Endothelial cell of umbilical vein (primary cell): ENCODE measurements at places on chromosomes 1 and 21. TPM values are rescaled to one million over a fixed set of nuclear protein-coding genes. Genes with fewer than 3 reads are reported as not detected.

DNA sequence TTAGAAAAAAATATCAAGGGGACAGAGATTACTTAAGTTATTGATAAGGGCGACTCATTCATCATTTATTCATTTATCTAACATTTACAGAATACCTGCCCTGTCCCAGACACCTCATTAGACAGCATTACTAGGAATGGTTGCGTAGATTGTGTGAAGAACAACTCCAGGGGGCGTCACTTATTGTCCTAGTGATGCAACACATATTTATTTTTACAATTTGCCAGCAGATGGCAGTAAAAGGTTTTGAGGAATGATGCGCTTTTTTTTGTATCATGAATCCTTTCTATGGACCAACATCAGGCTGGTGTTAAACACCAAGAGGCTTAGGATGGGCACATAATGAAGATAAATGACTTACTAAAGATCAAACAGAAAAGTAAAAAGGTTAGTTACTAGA lies 5.5 kb downstream of the NCAM2 start:
- DNase-seq: peak; percentile 6

DNA sequence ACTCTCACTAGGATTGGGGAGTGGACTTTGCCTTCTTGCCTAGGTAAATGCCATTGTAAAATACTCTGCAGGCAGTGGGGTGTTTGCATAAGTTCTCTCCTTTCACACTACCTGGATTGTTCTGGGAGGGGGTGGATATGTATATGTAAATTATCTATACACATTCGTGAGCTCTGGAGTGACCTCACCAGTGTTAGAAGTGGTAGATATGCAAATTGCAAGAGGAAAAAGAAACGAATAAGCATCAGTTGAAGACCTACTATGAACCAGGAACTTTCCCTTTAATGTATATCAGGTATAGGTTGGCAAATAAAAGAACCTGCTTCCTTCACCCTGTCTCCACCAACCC lies 1.5 kb upstream of the ARHGEF11 start:
- no peak for DNase-seq

Gene SLC35E2B
- polyA plus RNA-seq: 26.4 and 28.0 TPM in 2 replicates

DNA sequence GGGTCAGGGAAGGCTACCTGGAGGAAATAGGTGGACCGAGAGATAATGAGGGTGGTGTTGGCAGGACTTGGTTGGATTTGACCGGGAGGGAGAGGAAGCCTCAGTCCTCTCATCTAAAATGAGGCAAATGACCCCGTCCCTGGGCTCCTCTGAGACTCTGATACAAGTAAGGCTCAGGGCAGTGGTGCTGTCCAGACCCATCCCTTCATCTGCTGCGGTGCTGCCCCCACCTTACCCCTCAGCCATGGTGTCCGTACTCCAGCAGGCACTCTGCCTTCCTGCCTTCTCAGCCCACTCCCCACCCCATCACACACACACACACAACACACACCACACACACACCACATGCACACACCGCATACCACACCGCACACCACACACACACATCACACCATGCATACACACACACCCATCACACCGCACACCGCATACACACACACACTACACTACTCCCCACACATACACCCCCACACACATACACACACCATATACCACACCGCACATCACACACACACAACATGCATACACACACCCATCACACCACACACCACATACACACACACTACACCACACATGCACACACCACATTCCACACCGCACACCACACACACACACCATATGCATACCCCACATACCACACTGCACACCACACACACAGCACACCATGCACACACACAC lies 29.4 kb upstream of the SLC26A9 start:
- no peak for DNase-seq

- DNase-seq: no peak
Measured at GRCh38 chr1:33928251-33928650, 64.4 kb downstream of the HMGB4 start.

- no peak for DNase-seq
Measured at GRCh38 chr1:40684669-40685068, 6.8 kb upstream of the NFYC start.

DNA sequence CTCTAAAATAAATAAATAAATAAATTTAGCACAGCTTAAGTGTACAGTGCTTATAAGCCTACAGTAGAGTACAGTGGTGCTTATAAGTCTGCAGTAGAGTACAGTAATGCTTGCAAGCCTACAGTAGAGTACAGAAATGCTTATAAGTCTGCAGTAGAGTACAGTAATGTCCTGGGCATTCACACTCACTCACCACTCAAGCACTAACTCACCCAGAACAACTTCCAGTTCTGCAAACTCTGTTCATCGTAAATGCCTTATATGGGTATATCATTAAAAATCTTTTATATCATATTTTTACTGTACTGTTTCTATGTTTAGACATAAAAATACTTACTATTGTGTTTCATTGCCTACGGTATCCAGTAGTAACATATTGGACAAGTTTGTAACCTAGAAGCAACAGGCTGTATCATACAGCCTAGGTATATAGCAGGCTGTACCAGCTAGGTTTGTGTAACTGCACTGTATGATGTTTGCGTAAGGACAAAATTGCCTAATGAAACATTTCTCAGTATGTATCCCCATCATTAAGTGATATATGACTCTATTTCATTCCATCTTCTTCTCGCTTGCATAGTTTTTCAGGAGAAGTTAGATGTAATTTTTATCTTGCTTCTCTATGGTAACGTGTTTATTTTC lies 14.0 kb upstream of the S100B start:
- no peak for DNase-seq

DNA sequence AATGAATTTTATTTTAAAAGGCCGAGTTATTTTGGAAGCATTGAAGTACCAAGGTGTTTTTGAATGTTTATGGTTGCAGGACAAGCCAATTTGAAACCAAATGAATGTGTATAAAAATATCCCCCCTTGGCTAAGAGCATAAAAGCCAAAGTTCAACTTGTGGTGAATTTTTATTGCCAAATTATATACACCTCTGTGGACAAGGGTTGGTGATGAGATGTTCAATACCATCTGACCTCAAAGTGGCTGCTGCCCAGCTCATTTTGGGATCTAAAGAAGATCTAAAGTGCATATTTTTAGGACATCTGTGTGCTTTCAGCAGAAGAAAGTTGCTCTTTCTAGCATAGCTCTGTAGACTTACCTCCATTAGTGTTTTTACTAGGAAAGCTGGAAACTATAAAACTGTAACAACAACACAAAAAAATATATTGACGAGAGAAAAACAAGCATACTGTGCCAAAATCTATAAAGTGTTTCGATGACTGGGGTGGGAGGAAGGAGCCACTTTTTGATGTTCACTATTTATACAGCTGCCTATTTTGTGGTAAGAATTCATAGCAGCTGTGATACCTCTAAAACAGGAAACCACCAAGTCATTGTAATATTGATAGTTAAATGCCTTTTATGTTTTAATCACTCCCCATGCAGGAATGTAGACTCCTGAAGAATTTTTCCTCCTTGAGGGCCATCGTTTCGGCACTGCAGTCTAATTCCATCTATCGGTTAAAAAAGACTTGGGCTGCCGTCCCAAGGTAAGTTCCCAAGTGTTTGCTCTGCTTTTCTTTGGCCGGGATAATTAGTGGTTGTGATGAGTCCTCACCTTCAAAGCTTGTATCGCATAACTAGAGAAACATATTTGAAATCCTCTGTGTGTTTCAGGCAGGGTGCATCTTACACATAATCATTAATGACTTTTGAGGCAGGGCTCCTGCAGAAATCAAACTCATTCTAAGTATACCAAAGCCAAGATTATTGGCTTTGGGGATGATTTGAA lies 83.2 kb downstream of the RGL1 start:
- DNase-seq: peak; percentile 84

Gene TFF2
- not detected in 2 replicates for polyA plus RNA-seq

DNA sequence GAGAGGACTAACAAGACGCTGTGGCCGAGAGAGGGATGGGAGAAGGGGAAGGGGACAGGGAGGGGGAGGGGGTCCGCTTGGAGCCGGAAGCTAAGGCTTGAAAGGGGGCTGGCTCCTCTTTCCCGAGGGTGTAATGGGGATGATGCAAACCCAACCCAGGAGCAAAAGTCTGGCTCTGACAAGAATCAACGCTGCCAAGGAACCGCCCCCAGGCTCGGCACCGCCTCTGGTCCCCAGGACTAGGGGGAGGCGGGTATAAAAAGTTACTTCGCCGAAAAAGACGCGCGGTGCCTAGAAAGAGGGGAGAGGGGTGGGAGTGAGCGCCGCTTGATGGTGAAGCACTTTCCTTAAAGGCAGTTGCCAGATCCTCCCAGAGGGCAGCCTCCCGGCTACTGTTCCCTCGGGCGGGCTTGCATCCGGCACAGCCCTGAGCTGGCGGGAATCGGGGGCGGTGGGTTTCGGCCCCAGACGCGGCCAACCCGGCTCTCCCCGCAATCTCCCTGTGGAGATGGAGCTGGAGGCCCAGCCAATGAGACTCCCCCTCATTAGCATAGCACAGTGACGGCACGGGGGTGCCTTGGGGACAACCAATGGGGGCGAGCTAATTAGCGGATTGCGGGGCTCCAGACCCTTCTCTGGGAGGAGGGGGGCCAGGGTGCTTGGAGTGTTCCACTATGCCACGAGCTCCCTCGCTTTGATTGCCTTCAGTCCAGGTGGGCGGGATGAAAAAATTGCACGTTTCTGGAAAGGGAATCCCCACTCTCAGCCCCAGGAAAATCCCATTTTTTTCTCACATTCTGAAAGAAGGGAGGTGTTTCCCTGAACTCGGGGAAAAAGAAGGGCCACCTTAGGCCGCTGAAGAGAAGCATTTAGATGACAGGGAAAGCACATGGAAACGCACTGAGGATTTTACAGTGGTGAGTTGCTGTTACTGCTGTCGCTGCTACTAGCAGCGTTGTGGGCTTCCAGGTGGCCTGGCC lies at the start of gene KCNT2:
Gene KCNT2 (minus strand): TSS at position 51 of the 980 bp plus-strand sequence. CDS start 131 bp downstream, outside the sequence.
- DNase-seq: peak; percentile 86

DNA sequence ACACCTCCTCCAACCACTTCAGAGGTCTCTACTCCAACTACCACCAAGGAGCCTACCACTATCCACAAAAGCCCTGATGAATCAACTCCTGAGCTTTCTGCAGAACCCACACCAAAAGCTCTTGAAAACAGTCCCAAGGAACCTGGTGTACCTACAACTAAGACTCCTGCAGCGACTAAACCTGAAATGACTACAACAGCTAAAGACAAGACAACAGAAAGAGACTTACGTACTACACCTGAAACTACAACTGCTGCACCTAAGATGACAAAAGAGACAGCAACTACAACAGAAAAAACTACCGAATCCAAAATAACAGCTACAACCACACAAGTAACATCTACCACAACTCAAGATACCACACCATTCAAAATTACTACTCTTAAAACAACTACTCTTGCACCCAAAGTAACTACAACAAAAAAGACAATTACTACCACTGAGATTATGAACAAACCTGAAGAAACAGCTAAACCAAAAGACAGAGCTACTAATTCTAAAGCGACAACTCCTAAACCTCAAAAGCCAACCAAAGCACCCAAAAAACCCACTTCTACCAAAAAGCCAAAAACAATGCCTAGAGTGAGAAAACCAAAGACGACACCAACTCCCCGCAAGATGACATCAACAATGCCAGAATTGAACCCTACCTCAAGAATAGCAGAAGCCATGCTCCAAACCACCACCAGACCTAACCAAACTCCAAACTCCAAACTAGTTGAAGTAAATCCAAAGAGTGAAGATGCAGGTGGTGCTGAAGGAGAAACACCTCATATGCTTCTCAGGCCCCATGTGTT lies 66.6 kb downstream of the TPR start:
- DNase-seq: no peak

Gene DIO1
- polyA plus RNA-seq: not detected in 2 replicates

GRCh38 chr1:36183309-36183856 lies 27.4 kb downstream of the MAP7D1 start:
- no peak for DNase-seq

GRCh38 chr1:235056937-235057336 lies 71.7 kb downstream of the TOMM20 start:
- no peak for DNase-seq

Gene DOP1B
- polyA plus RNA-seq: 3.7 and 4.0 TPM in 2 replicates

Gene PACC1
- 22.3 and 27.0 TPM in 2 replicates for polyA plus RNA-seq

- DNase-seq: peak; percentile 96
Measured at GRCh38 chr1:154419620-154420571, 14.8 kb downstream of the IL6R start.

Gene FCRL3
- polyA plus RNA-seq: not detected in 2 replicates

- DNase-seq: peak; percentile 61
Measured at GRCh38 chr21:37294679-37295078, 27.5 kb upstream of the VPS26C start.

Gene RAB25
- polyA plus RNA-seq: not detected in 2 replicates

DNA sequence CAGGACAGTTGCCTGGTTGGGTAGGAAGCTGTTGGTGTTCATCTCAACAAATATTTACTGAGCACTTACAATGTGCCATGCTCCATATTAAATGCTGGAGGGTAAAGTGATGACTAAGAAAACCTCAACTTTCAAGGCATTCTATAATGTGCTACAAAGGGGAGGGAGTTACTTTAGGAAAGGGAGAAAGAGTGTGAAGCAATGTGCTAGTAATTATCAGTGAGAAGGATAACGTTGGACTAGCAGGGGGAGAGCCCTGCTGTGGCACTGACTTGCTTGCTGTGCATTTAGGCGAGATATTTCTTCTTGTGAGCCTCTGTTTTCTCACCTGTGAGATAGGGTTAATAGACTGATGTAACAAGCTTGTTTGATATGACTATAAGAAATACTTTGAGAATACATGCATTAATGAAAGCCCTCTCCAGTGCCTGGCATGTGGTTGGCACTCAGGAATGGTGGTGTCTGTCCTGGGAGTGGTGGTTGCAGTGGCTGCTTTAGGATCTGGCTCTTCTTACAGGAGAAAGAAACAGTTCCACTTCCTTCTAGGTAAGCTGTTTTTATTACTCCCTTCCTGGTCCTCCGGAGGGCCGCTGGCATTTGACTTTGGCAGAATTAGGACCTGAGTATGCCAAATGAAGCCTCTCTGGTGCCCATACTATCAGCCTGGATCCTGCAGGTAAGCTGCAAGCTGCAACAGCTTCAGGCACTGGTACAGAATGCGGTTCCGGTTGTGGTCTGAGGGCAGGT lies 111.1 kb upstream of the COA6 start:
- DNase-seq: no peak

Gene CD160
- not detected in 2 replicates for polyA plus RNA-seq

GRCh38 chr1:18072066-18072465 lies 35.5 kb upstream of the IGSF21 start:
- no peak for DNase-seq

GRCh38 chr1:15123925-15124324 lies 29.6 kb upstream of the TMEM51 start:
- no peak for DNase-seq

- no peak for DNase-seq
Measured at GRCh38 chr1:15051882-15052528, 101.5 kb upstream of the TMEM51 start.

GRCh38 chr1:43477716-43478115 lies 24.0 kb upstream of the HYI start:
- DNase-seq: no peak

DNA sequence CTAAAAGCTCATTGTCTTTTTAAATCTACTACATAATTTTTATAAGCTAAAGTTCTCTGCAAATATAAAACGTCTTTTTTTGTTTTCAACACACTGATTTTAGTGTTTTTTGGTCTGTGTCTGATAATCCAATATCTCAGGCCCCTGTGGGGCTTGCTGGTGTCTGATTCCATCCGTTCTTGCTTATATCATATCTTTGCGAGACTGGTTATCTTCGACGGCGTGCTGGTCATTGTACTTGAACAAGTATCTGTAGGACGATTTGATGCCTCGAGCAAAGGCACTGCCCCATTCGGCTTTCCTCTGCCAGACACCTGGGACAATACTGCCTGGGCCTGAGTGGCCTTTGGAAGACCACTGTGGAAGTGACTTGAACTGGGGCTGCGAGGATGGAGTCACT lies 18.4 kb upstream of the TTLL10 start:
- no peak for DNase-seq
